ENCODE measurements at places on chromosomes 11 and 22.

- DNase-seq = no peak
Observed at GRCh38 chr11:35661534-35661933, 1.0 kb upstream of the TRIM44 start.

GRCh38 chr22:20175597-20175900 lies 24.7 kb upstream of the CCDC188 start:
- DNase-seq = no peak

DNA sequence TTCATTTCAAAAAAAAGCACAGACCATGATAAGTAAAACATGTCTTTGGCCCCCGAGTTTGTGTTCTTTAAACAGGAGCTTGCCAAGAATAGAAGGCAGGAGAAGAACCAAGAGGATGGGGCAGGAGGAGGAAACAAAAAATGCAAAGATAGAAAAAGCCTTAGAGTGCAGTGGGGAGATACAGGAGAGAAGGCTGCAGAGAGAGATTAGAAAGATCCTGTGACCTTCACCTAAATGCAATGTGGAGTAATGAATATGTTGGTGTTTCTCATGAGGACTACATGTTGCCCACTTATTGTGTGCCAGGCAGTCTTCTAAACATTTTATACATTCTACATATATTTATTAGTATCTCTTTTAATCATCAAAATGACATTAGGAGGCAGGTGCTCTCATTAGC lies 2.3 kb upstream of the APLNR start:
- no peak for DNase-seq

DNA sequence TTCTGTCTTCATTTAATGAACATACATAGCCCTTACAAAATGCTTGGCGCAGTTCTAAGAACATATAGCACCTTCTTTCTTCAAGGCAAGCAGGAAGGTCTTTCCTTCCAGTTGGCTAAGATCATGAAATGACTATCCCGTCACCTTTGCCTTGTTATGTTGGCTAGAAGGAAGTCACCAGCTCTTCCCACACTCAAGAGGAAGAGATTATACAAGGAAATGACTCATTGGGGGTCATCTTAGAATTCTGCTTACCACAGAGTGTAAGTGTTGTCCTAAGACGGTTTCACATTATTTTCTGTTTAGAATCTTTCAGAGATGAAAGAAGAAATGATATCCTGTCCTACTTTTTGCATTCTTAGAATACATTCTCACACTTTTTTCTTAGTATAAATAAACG lies 808.0 kb upstream of the LUZP2 start:
- peak; percentile 41 for DNase-seq

DNA sequence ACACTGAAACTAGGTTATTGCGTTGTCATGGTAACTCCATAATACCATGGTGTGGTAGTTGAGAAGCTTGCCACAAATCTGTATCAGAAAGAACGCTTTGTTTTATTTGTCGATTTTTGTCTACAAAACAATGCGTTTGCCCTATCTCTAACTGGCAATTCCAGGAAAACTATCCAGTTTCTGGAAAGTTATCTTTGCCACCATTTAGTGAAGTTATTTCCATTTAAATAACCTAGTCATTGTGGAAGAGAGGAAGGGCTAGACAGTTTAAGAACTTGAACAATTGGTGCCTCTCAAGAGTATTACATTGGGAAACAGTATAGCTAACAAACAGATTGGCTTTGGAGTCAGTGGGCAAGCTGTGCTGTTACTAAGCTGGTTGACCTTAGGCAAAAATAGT lies 7.9 kb downstream of the HSD17B12 start:
- no peak for DNase-seq

- no peak for DNase-seq
Observed at GRCh38 chr22:49113758-49114157, 713.9 kb downstream of the BRD1 start.

- DNase-seq = peak; percentile 40
Observed at GRCh38 chr11:22808571-22809197, 20.9 kb downstream of the SVIP start.

- DNase-seq = no peak
Observed at GRCh38 chr11:122681735-122682134, 26.2 kb downstream of the UBASH3B start.

GRCh38 chr11:60912223-60912850 lies 1.6 kb upstream of the TMEM109 start:
- DNase-seq = no peak

DNA sequence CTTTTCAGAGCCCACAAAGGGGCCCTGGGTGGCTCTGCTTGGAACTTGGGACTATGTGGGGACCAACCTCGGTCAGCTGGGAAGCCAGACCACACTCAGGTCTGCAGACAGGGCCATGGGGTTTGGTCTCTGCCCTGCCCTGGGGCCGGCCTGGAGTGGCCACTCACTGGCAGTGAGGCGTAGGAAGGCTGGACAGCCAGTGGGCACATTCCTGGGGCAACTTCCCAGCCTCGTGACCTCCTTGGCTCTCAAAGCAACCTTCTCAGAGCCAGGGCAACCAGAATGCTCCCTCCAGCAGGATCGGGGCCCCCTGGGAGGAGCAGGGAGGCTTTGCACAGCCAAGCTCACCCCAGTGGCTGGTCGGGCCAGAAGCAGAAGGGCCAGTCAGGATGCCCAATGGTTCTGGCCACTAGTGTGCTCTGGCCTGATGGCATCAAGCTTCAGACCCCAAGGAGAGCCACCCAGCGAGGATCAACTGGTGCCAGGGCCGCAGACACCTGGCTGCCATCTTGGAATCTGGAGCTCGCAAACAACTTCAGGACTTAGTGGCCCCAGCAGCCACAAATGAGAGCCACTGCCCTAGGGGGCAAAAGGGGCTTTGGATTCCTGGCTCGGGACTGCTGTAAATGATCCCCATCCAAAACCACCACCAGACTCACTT lies 87.1 kb downstream of the MYEOV start:
- no peak for DNase-seq

- peak; percentile 5 for DNase-seq
Observed at GRCh38 chr22:30481711-30482110, 9.9 kb upstream of the SEC14L3 start.

DNA sequence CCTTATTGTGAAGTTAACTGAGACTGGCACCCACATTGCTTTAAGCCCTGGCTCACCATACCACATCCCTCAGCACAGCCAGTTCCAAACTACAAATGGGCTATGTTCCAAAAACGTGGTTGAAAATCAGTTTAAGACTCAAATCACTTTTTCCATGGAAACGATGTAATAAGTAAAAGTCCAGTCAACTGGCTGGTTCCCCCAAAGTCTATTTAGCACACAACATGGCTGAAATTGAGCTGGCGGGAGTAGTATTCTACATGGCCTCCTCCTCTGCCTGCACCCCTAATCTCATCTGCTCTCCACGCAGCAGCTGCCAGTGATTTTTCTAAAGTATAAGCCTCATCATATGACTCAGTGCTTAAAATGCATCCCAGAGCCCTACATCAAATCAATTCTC lies 40.9 kb upstream of the BIRC3 start:
- DNase-seq = peak; percentile 59

DNA sequence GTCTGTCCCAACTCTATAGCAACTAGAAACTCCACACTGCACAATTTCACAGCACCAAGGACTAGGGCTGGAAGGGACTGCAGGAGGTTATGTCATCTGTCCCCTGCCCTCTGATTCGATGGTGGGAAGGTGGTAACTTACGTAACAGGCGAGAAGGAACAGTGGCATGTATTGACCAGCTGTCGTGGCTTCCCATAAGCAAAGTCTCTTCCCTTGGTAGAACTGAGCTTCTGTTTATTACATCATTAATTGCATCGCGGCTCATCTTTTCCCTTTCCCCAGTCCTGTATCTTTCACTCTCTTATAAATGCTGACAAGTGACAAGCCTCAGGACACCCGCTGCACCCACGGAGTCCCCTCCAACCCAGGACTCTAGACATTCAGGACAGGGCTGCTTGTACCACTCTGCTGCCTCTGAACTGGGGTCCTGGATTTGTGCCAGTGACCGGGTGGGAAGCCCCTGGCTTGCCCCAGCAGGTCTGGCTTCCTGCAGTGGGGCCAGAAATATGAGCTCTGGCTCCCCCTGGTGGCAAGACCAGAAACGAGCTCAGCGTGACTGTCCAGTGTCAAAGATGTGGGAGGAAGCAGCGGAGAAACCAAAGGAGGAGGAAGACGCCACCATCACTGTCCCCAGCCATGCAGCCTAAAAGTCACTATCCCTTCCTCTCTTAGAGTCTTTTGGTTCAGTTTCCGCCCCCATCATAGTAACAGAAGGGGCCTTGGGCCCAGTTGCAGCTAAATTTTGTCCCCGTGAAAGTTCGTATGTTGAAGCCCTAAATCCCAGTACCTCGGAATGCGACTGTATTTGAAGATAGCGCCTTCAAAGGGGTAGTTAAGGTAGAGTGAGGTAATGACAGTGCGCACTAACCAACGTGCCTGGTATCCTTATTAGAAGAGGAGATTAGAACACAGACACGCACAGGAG lies 84.5 kb downstream of the ISX start:
- DNase-seq = peak; percentile 57

DNA sequence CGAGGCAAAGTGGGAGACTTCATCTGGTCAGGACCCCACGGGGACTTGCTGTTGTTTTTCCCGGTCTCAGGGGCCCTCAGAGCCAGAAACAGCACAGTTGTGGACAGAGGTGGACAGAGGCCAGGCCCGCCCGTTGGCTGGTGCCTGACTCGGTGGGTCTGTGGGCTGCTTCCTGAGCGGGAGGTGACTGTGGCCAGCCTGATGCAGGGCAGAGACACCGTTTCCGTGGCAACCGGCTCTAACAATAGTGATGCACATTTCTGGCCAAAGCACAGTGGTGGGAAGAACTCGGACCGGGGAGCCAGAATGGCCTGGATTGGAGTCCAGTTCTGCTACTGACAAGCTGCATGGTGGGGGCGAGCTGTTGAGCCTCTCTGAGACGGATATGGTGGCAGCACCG lies 58.7 kb upstream of the ATXN10 start:
- peak; percentile 11 for DNase-seq

- DNase-seq = peak; percentile 72
Observed at GRCh38 chr11:122791836-122792235, 46.5 kb upstream of the CRTAM start.

DNA sequence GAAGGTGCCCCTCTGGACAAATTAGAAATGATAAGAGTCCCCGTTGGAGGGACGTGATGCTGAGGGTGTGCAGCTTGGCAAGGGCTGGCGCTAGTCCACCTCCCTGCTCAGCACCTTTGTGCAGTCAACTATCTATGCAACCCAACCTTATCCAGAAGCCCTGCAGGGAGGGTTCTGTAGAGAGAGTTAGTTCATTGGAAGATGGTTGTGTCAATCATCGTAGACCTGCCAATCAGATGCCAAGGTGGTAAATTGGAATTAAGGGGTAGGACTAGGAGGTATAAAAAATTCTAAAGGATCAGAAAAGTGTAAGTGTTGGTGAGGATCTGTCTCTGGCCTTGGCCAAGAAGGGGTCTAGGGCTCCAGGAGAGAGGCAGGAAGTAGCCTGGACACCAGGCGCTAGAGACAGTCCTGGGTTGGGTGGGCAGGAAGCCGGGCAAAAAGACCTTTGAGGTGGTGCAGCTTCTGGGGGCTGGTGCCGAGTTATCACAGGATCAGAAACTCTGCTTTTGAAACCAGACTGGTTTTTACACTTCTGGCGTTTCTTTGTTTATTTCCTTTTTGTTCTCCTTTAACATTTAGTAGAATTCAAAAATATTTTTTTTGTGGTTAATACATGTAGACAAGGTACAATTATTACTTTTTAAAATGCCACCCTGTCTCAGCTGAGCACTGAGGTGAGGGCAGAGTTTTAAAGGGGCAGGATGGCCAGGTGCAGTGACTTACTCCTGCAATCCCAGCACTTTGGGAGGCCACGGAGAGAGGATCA lies 1.6 kb downstream of the C1QTNF6 start:
- peak; percentile 92 for DNase-seq

- no peak for DNase-seq
Observed at GRCh38 chr11:120819437-120820365, 204.2 kb upstream of the TBCEL start.

- DNase-seq = no peak
Observed at GRCh38 chr11:38937709-38938108, 2339.7 kb upstream of the RAG2 start.

DNA sequence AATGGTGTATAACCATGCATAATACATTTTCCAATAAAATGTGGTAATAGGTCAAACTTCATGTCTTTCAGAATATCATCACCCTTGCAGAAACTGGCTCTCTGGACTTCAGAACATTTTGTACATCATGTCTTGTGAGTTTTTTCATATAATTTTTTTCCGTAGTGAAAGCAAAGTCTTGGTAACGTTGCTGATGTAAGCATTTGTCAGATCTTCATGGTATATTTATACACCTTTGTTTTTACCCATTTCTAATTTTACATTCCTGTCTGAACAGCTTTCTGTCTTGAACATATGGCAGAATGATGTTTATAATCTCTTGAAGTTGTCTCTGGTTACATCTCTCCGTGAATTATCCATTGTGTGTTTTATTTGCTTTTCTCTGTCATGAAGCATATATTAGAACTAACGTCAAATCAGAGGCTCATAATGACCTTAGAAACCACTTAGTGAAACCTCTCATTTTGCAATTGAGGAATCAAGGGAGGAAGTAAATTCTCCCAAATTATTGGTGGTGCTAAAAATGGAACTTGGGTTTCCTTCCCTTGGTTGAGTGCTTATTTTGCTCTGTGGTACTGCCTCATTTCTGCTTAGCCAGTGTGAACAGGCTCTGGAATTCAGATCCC lies 37.4 kb downstream of the CSRP3 start:
- DNase-seq = no peak

- DNase-seq = peak; percentile 29
Observed at GRCh38 chr11:95897731-95898130, 26.2 kb downstream of the MTMR2 start.

DNA sequence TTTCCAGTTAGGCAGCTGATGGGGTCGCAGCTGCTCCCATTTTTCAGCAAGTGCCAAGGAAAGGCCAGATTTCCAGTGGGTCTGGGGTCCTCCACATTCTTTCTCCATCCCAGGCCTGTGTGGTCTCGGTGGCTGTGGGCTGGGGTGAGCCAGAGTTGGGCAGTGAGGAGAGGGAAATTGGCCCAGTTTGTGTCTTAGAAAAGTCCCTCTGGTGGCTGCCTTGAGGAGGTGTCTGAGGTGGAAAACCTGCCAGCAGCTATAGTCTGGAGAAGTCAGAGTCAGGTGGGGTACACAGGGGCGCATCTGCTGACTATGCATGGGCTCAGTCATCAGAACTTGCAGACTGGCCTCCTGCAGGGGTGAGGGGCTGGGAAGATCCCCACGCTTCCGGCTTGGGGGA lies 30.5 kb downstream of the MRGPRD start:
- DNase-seq = peak; percentile 22

- no peak for DNase-seq
Observed at GRCh38 chr22:35642305-35642741, 5.9 kb upstream of the APOL6 start.

GRCh38 chr11:11895672-11896071 lies 53.9 kb downstream of the USP47 start:
- peak; percentile 26 for DNase-seq

DNA sequence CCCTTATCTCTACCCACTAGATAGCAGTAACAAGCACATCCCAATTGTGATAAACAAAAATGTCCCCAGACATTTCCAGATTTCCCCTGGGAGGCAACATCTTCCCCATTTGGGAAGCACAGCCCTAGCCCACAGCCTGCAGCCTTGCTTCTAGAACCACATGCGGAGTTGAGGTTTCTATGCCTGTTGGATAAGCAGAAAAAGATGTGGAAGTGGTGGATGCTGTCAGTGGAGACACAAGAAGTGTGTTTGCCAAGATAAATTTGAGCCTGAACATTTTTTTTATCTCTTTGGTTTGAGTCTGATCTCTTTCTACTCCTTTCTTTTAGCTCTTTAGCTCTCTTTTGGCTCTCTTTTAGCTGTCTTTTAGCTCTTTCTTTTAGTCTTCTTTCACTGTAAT lies 884.5 kb downstream of the NTM start:
- no peak for DNase-seq
